ENCODE measurements at places on chromosomes 1 and 21.

DNA sequence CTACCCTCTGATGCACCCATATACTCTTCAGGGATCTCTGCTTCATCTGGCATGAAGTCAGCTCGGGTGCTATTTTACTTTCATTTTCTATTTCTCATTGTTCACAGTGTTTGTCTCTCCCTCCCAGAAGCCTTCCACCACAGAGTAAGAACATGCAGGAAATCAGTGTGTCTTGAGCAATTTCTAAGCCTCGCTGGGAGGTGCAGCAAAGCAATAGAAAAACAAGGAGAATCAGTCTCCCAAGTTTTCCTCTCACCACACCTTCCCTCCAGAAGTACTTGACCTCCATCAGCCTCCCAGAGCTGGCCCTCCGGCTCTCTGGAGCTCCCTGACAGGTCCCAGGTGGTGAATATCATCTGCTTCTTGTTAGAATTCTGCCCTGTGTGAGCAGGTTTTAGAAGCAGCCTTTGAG lies 594.7 kb upstream of the CAMK1G start:
- DNase-seq = no peak

- no peak for DNase-seq
Observed at GRCh38 chr1:204225841-204226735, 12.3 kb upstream of the GOLT1A start.

DNA sequence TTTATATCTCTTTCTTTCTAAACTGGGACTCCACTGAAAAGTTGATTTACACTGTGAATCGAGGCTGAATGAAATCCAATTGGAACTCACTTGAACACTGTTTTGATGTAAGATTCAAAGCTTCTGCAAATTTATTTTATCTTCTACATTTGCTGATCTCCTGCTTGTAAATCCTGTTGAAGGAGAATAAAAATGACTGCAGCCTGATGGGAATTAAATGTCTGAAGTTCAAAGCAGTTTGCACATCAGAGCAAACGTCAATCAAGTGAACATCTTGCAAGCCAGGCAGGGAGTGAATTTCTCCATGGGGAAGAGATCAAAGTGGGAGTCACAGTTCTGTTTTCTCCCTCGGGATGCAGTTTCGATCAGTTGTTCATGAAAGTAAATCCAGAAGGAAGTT lies 127.2 kb downstream of the CACHD1 start:
- no peak for DNase-seq

DNA sequence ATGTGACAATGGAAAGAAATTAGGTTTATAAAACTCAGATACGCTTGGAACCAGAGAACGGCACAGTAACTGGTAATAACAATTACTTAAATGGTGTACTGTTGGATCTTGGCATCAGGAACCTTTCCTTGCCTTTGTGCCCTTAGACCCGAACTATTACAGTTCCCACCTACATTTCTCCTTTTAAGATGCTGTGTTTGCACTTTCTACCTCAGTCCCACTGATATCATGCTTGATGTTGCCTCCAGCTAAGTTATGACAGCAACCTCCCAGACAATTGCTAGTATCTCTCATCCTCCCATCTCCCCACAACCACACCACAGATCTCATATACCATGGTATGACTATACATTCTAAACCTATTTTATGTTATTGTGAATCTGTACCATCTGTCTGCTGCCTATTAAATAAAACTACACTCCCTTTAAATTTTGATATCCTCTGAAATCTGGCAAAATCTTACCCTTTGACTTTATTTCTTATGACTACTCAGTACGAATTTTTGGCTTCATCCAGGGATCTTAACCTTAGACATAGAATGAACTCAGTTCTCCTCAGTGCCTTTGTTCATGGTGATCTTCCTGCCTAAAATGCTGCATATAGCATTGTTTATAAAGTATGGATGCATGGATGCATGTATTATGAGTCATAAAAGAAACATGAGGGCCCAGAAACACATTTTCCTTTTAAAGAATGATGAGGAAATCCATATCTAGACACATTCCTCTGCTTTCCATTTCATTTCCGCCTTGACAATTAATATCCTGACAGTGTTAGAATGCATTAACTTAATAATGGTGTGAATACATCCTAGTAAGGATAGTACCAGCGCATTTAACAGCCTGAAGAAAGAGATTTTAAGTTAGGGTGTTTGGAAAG lies 64.1 kb downstream of the LRRC8D start:
- DNase-seq = no peak

- no peak for DNase-seq
Observed at GRCh38 chr1:222279591-222279990, 268.3 kb downstream of the HHIPL2 start.

DNA sequence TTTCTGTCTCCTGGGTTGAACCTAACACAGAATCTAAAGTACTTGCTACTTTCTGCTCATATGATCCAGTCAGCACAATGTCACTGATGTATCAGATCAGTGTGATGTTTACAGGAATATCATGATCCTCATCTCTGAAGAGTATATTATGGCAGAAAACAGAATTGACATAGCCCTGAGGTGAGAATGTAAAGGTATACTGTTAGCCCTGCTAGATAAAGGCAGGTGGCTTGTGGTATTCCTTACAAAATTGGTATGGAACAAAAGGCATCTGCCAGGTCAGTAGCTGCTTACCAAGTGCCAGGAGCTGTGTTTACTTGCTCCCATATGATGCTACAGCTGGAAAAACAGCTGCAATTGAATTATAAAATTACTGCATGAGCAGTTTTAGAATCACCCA lies 30.5 kb downstream of the AADACL4 start:
- no peak for DNase-seq

DNA sequence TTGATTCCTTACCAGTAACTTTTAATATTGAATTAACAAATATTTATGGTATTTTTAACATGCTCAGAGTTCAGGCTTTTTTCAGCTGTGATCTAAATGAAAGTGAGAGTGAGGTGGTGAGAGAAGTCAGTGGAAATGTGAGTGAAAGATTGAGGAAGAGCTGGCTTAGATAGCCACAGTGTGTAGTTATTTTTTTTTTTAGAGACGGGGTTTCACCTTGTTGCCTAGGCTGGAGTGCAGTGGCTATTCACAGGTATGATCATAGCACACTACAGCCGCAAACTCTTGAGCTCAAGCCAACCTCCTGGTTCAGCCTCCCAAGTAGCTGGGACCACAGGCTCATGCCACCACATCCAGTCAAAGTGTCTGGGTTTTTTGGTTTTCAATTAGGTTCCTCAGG lies 10.9 kb downstream of the RNF11 start:
- DNase-seq = no peak

- DNase-seq = no peak
Observed at GRCh38 chr21:33552093-33552998, 9.5 kb downstream of the SON start.

- no peak for DNase-seq
Observed at GRCh38 chr1:11414926-11415538, 63.9 kb upstream of the DISP3 start.

Data from neural crest cell (in vitro differentiated cells).